ENCODE measurements at places on chromosomes 4 and X. TPM values are rescaled to one million over a fixed set of nuclear protein-coding genes. Genes with fewer than 3 reads are reported as not detected.

- H3K27me3 ChIP-seq = no peaks in the 10 kb centered on the region
- DNase-seq = no peak
- no peaks in the 10 kb centered on the region for H3K36me3 ChIP-seq
Observed at GRCh38 chrX:21702725-21703124, 44.6 kb upstream of the KLHL34 start.

DNA sequence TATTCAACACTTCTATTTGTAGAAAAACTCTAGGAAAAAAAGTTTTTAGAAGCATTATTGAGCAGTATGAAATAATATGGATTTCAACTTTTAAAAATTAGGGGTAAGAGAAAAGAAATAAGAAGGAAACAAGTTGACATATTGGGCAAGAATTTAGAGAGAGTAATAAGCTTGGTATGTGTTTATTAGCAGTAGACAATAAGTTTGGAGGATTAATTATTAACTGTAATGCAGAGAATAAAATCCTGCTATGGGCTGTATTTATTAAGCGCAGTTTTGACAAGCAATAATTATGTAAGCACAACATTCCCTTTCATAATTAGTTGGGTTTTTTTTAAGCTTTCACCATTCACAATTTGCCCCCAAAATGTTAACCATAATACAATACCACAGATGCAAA is 162.7 kb upstream of the SLC7A11 start:
- no peak overlapping the region for H3K4me3 ChIP-seq
- H3K27me3 ChIP-seq = no peaks in the 10 kb centered on the region
- H3K36me3 ChIP-seq = no peaks in the 10 kb centered on the region
- no peak overlapping the region for H3K27ac ChIP-seq

ENPEP gene
- 3.5 TPM for total RNA-seq

DNA sequence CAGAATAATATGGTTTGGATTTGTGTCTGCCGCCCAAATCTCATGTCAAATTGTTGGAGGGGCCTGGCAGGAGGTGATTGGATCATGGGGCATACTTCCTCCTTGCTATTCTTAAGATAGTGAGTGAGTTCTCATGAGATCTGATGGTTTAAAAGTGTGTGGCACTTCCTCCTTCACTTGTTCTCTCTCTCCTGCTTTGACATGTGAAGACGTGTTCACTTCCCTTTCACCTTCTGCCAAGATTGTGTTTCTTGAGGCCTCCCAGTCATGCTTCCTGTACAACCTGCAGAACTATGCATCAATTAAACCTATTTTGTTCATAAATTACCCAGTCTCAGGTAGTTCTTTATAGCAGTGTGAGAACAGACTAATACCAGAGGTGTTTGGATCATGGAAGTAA is 325.7 kb upstream of the GIMD1 start:
- H3K27me3 ChIP-seq = no peaks in the 10 kb centered on the region
- no peaks in the 10 kb centered on the region for H3K36me3 ChIP-seq
- DNase-seq = no peak
- no peaks in the 10 kb centered on the region for H3K4me1 ChIP-seq

GRCh38 chr4:126544276-126544675 is 1088.5 kb upstream of the INTU start:
- no peak for DNase-seq
- no peaks in the 10 kb centered on the region for H3K4me1 ChIP-seq
- no peaks in the 10 kb centered on the region for H3K36me3 ChIP-seq

DNA sequence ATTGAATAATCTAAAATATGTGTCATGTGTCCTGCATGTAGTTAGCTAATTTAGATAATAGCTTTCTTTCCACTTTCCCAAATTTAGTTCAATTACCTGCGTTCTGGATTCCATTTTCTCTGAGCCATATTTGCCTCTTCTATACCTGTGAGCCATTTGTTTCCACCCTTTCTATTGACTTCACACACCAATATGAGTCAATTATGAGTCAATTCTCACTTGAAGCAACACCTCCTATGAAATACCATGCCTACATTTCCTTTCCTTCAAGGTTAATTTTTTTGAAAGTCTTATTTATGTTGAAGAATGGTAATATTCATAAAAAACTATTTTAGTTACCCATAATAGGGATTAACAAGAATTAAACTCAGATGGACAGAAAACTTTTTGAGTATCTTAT is 25.8 kb downstream of the NPY2R start:
- no peak overlapping the region for H3K4me3 ChIP-seq
- H3K27ac ChIP-seq = no peak overlapping the region
- H3K36me3 ChIP-seq = no peaks in the 10 kb centered on the region
- H3K27me3 ChIP-seq = no peaks in the 10 kb centered on the region
- no peak for DNase-seq

C4orf50 gene
- not detected for total RNA-seq

DNA sequence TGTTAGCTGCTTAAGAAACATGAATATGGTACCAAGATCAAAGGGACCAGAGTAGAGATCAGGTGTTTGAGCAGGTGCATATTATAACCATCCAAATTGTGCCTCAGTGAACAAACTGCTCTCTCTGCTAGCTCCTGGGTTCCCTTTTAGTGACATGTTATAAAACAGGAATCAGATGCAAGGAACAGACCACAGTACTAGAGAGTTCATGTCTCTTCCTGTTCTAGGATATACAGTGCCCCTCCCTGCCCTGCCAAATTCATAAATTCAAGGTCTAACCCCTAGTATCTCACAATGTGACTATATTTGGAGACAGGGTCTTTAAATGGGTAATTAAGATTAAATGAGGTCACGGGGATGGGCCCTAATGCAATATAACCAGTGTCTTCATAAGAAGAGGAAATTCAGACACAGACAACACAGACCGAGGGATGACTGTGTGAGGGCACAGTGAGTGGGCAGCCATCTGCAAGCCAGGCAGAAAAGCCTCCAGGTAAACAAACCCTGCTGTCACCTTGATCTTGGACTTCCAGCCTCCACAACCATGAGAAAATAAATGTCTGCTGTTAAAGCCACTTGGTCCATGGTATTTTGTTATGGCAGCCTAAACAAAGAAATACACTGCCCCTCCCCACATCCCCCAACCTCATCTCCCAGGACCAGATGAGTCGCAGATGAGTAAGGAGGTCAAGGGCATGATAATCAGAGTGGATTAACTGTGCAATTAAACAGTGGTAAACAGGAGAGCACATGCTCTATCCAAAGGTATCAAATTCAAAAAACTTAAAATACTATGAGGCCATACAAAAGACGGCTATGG is 82.5 kb downstream of the RBM47 start:
- peaks cover 8% of the 10 kb centered on the region for H3K27me3 ChIP-seq
- no peak overlapping the region for H3K4me3 ChIP-seq
- no peaks in the 10 kb centered on the region for H3K4me1 ChIP-seq

GRCh38 chr4:74669702-74670101 is 124.6 kb downstream of the BTC start:
- no peaks in the 10 kb centered on the region for H3K36me3 ChIP-seq
- no peaks in the 10 kb centered on the region for H3K4me1 ChIP-seq
- no peak overlapping the region for H3K27ac ChIP-seq
- no peak overlapping the region for H3K4me3 ChIP-seq

- no peaks in the 10 kb centered on the region for H3K27me3 ChIP-seq
- H3K4me1 ChIP-seq = no peaks in the 10 kb centered on the region
- H3K36me3 ChIP-seq = no peaks in the 10 kb centered on the region
- H3K4me3 ChIP-seq = no peak overlapping the region
Observed at GRCh38 chr4:77465271-77465670, 140.3 kb upstream of the CXCL13 start.
